ENCODE measurements at places on chromosomes 13 and 19. TPM values are rescaled to one million over a fixed set of nuclear protein-coding genes. Genes with fewer than 3 reads are reported as not detected.

SIGLEC10 gene
- total RNA-seq = 10.4 TPM

ZNF331 gene
- total RNA-seq = 4.0 TPM

KIR3DL2 gene
- total RNA-seq = not detected

ZNF844 gene
- 4.5 TPM for total RNA-seq

WDR88 gene
- total RNA-seq = not detected

PSG6 gene
- total RNA-seq = not detected

TMEM59L gene
- total RNA-seq = not detected

ZNF28 gene
- 3.1 TPM for total RNA-seq

CPT1C gene
- total RNA-seq = 1.3 TPM

FCAR gene
- 0.73 TPM for total RNA-seq

Data from right lobe of liver (tissue), 6 donors.